ENCODE measurements at places on chromosomes 3 and 15. TPM values are rescaled to one million over a fixed set of nuclear protein-coding genes. Genes with fewer than 3 reads are reported as not detected.

Gene CAND2
- 0.97 TPM for total RNA-seq

Gene CYP1A2
- not detected for total RNA-seq

Gene GPR27
- total RNA-seq, result 0.28 TPM

Gene GOLGA8G
- total RNA-seq, result not detected

Gene SLC2A2
- total RNA-seq, result not detected

Gene SLC6A1
- not detected for total RNA-seq

Gene UBAP1L
- 6.1 TPM for total RNA-seq

DNA sequence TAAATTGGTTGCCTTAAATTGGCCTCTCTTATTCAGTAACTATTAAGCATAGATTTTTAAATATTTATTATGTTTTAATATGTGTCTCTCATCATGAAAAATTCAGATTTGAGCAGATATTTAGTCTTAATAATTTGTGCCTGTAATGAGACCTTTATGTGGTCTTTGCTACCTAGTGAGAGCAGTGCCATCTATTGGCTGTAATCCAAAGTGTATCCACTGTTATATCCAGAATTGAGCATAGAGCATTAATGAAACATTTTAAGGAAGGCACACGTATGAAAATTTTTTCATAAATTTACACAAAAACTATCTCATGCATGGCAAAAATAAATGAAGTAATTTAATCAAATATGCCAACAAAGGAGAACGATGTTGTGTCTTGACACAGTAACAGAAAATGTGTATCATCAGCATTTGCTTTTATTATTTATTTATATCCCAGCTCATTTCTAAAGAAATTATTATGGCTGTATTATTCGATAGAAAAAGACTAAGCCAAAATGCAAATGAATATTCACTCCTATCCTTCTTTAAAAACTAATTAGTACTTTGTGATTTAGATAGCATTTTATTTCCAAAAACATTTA, 203.5 kb downstream of the RSRC1 start:
- DNase-seq, result no peak

- no peak for DNase-seq
These were observed 32.2 kb upstream of the GREM1 start for GRCh38 chr15:32685576-32685975.

DNA sequence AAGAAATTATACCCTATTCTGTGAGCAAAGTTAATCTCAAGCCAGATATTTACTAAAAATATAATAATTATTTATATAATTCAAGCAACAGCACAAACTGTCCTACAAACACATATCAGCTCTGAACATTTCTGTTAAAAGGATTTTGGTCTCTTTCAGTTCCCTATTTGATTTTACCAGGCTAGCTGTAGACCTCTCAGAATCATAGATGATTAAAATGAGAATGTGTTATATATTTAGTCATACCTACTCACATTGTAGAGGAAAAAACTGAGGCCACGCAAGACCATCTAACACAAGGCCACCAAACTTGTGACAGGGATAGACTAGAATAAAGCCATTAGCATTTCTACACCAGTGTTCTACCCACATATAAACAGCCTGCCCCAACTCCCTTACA, 28.5 kb downstream of the ACKR4 start:
- no peak for DNase-seq

DNA sequence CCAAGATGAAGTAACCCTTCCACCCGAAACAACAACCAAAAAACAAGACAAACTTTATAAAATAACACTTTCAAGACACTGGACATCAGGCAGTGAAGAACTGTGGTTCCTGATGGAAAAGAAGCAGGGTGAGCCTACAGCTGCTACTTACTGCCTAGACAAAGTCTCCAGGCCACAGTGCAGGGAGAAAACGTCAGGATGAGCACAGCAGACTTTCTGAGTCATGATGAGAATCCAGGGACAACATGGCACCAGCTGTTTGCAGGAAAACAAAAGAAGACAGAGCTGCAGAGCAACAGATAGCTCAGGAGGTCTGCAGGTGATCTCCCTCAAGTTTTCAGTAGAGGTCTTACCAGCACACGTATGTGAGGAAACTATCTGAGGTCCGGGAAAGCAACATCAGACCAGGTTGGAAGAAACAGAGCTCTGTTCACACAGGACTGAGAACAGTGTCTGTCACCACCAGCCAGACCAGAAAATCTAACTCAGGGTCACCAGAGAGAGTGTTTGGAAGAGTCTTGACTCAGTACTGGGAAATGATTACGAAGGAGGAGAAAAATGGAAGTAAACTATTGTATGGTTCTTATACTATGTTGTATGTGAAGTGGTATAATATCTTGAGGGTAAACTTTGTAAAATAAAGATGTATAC, 108.9 kb downstream of the ANO10 start:
- DNase-seq, result no peak

- DNase-seq, result no peak
These were observed 82.6 kb upstream of the POU1F1 start for GRCh38 chr3:87359025-87359424.

DNA sequence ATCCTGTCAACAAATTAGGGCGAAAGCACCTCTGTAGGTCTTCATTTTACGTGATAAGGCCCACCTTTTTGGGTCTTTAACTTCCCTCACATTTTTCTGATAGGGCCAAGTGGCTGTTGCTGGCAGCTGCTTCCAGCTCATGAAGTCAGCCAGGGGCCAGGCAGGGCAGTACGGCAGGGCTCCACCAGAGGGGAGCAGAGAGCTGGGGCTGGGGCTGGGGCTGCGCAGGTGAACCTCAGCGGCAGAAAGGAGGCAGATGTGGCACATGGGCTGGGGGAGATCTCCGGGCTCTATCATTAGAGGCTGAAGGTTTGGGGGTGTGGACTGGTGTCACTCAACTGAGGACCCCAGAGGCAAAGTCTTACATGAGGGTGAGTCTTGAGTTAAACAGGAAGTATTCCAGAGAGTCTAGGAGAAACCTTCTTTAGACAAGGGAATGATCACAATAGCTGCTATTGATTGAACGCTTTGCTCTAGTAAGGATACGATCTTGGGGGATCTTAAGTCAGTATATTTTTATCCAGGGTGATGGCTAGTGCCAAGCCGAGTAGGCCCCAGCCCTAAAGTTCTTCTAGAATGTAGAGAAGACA, 62.8 kb upstream of the MEX3B start:
- DNase-seq, result peak; percentile 87

DNA sequence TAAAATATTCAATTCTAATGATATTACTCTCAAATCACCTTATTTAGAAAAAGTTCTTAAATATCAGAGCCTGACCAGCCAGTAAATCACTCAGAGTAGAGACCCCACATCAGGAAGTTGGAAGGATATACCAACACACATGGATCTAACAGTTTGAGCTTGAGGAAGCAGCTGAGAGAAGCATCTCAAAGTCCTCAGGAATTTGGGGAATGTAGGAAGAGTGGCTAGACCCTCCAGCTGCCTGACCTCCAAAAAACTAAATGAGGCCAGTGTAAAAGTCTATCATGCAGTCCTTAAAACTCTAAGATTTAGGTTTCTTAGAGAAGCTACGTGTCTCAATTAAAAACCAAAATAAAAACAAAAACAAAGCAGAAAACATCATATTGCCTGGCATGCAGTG, 55.4 kb downstream of the SETD2 start:
- DNase-seq, result no peak

DNA sequence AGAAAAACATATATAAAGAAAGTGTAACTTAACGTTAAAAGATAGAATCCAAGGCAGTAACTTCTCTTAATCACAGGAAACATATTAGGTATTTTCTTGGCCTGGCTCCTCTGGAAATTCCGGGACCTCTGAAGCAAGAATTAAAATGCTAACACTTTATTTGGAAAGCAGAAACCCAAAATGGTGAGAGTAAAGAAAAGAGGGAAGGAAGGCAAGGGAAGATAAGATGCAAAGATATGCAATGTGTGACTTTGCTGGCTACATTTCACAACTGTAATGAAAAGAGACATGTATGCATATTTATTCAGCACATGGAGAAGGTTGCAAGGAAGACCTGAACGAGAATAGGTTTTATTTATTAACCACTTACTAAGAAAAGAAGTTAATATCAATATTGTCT, 372.5 kb downstream of the TBL1XR1 start:
- DNase-seq, result no peak

DNA sequence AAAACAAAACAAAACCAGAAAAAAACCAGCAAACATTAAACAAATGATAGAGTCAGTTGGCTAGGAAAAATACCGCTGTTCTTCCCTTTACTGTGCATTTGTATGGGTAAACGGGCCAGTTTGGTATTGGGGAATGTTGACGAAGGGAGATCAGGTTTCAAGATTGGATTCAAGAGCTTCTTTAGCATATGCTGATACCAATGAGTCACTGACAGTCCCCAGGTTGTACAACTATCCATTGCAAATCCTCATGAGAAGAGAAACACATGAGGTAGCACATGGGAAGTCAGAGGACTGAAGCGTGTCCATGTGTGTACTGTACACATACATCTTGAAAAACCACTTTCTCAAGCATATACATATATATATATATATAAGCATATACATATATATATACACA, 25.6 kb downstream of the TIGIT start:
- DNase-seq, result no peak
